ENCODE measurements at places on chromosomes 1 and 21. TPM values are rescaled to one million over a fixed set of nuclear protein-coding genes. Genes with fewer than 3 reads are reported as not detected.

The ACKR1 gene
- total RNA-seq = 51.2 TPM

The GPR25 gene
- not detected for total RNA-seq

The MTF2 gene
- 27.8 TPM for total RNA-seq

The YBX1 gene
- total RNA-seq = 236 TPM

The COL11A1 gene
- total RNA-seq = not detected

The KRTAP20-1 gene
- total RNA-seq = not detected

The CLCA2 gene
- 1.2 TPM for total RNA-seq

The NRIP1 gene
- 63.5 TPM for total RNA-seq

The GSTM3 gene
- total RNA-seq = 48.2 TPM

The ELAPOR1 gene
- total RNA-seq = 87.7 TPM

The KCNJ15 gene
- total RNA-seq = 5.8 TPM

The OR11L1 gene
- total RNA-seq = not detected

The C1orf74 gene
- total RNA-seq = 1.9 TPM

The CAPN2 gene
- total RNA-seq = 218 TPM

The PPIH gene
- total RNA-seq = 41.7 TPM

The TDRD10 gene
- 0.53 TPM for total RNA-seq

The SYCP1 gene
- not detected for total RNA-seq

The KCNQ4 gene
- 2.5 TPM for total RNA-seq

The TRIM58 gene
- total RNA-seq = not detected

The NR1I3 gene
- not detected for total RNA-seq

The XKR8 gene
- 13.9 TPM for total RNA-seq

The COP1 gene
- 84.6 TPM for total RNA-seq

The GRHL3 gene
- 0.66 TPM for total RNA-seq

The RPL11 gene
- 339 TPM for total RNA-seq

The CD84 gene
- total RNA-seq = 2.7 TPM

The RNF223 gene
- total RNA-seq = not detected

The FBXO44 gene
- 14.5 TPM for total RNA-seq

The SELL gene
- 0.35 TPM for total RNA-seq

The NRAS gene
- 44.0 TPM for total RNA-seq

The TAS1R1 gene
- total RNA-seq = not detected

The FCRL5 gene
- 6.3 TPM for total RNA-seq

The CR1L gene
- total RNA-seq = not detected

The ADGRL4 gene
- total RNA-seq = 6.6 TPM

The TCHH gene
- 0.57 TPM for total RNA-seq

The TMEM69 gene
- 22.4 TPM for total RNA-seq

The CD244 gene
- 0.80 TPM for total RNA-seq

The SH2D2A gene
- 6.5 TPM for total RNA-seq

The ST6GALNAC5 gene
- total RNA-seq = 3.7 TPM

The OR6N1 gene
- total RNA-seq = not detected

The OR2AJ1 gene
- total RNA-seq = not detected

The MACF1 gene
- 436 TPM for total RNA-seq

The OR2M7 gene
- total RNA-seq = not detected

The CELA2B gene
- not detected for total RNA-seq

The SH2D1B gene
- 1.3 TPM for total RNA-seq

The S100A7A gene
- total RNA-seq = not detected

The KRTAP19-1 gene
- total RNA-seq = not detected

The COL8A2 gene
- 1.1 TPM for total RNA-seq

The OTUD3 gene
- 7.2 TPM for total RNA-seq

The CAPZB gene
- 119 TPM for total RNA-seq

The RHOU gene
- 14.0 TPM for total RNA-seq

The PRAMEF1 gene
- total RNA-seq = not detected

The DIRAS3 gene
- 1.1 TPM for total RNA-seq

The CYP2J2 gene
- total RNA-seq = 243 TPM

The AHDC1 gene
- total RNA-seq = 10.9 TPM

The ZMYND12 gene
- total RNA-seq = 0.54 TPM

The FCRL4 gene
- total RNA-seq = not detected

The OPRD1 gene
- not detected for total RNA-seq

The KLF17 gene
- not detected for total RNA-seq
